Aorta (tissue), 5 donors: ENCODE measurements at places on chromosomes 6 and 20.

GRCh38 chr6:34484391-34484790 lies 18.5 kb downstream of the PACSIN1 start:
- DNase-seq, result no peak

- DNase-seq, result no peak
Measured at GRCh38 chr20:6868861-6869260, 101.4 kb downstream of the BMP2 start.

DNA sequence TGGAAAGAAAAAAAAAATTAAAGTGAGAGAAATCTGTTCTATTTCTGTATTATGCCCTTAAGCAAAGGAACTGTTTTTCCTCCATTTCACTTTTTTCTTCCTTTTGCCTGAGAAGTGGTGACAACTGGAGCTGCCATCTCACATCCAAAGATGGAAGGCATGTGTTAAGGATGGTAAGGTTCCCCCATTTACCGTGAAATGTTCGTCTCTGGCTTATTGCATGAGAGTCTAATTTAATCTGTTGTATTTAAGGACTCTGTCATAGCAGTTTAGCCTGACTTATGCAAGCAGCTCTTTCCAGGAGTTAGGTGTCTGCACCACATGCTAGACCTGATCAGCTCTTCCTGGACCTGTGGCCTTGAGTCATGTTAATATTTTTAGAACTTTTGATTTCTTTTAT lies 389.5 kb upstream of the MAP3K7 start:
- no peak for DNase-seq

GRCh38 chr6:93418408-93419303 lies 703 bp downstream of the EPHA7 start:
- peak; percentile 47 for DNase-seq

- DNase-seq, result no peak
Measured at GRCh38 chr6:65161661-65162060, 545.4 kb downstream of the EYS start.

DNA sequence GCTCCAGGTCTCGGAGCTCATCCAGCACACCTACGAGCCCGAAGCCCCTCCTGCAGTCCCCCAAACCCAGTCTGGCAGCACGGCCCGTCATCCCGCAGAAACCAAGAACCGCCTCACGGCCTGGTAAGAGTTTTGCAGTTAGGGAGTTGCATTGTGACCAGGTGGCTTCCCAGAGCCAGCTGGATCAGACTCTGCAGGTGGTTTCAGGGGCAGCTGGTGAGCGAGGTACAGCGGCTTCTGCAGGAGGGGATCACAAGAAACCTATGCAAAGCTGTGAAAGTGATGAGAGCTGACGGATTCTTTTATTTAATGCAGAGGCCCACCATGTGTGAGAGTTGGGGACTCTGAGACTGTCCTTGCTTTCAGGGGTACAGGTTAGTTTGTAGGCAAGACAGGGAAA lies 45.9 kb upstream of the SCGN start:
- DNase-seq, result no peak

GRCh38 chr6:137099689-137100403 lies 55.1 kb upstream of the IL20RA start:
- DNase-seq, result no peak

DNA sequence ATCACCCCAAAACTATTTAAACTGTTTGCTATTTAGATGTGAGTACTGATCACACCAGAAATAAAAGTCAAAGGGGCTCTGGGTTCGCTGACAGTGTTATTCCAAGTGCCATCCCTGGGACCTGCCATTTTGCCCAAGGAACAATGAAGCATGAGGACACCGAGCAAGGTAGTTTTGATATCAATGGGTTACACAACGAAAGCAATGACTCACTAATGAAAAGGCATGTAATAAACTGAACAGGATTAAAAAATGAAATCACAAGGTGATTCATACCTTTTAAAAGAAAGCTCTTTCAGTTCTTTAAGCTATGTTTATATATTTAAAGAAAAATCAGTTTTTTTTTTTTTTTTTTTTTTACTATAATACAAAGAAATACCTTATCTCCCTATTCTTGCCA lies 102.0 kb downstream of the HS3ST5 start:
- no peak for DNase-seq

DNA sequence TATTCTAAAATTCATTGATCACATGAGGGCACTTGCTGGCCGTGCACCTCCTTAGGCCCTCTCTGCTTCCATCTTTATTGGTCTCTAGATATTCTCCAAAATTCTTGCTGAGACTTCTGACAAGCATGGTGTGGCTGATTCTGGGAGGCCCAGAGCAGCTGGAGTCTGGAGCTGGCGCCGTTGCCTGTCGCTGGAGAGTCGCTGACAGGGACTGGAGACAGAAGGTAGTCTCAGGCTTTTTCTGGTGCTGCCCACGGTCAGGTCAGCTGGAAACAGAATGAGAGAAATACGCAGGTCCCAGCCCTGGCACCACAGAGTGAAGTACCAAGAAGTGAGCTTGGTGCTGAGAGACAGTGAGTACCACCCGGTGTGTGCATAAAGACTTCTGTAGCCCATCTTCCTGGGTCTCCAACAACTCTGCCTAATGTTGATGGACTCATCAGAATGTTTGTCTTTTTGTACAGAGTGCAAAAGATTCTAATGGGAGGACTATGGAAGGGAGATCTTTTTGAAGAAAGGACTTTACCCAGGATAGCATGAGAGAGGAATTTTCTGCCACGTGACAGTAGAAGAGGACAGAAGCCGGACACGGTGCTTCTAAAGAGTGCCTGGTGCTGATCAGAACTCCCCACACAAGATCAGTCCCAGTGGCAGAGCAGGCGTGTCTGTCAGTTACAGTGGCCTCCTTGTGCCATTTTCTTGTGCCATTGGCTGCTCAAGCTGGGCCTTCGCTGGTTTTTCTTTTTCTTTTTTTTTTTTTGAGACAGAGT lies 1.8 kb upstream of the ALDH8A1 start:
- no peak for DNase-seq

DNA sequence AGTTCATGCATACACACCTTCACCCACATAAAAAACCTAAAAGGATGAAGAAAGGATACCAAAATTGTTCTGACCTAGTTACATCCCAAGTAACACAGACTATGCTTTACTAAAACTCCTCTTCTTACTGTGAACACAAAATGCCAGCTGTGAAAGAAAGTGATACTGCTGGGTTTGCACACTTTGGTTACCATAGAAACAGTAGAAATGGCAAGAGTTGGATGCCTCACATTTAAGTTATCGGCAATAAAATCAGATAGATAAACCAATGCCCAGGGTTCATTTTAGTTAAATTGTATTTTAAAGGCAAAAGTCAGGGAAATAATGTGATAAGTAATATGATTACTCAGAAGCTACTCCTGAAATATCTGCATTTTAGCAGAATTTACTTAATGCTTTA lies 161.9 kb downstream of the CDK19 start:
- no peak for DNase-seq

GRCh38 chr6:56911847-56912246 lies 43.1 kb upstream of the BEND6 start:
- DNase-seq, result no peak

GRCh38 chr6:138293428-138294395 lies 75.4 kb upstream of the PBOV1 start:
- DNase-seq, result no peak

GRCh38 chr20:51265361-51265760 lies 242.5 kb upstream of the KCNG1 start:
- DNase-seq, result no peak
